ENCODE measurements at places on chromosomes 12 and 14.

GRCh38 chr14:79248126-79248525, 963.2 kb downstream of the DIO2 start:
- DNase-seq: no peak

GRCh38 chr12:76765598-76765997, 1.7 kb downstream of the ZDHHC17 start:
- no peak for DNase-seq

- no peak for DNase-seq
Observed at GRCh38 chr14:32327255-32327961, 1.7 kb upstream of the AKAP6 start.

DNA sequence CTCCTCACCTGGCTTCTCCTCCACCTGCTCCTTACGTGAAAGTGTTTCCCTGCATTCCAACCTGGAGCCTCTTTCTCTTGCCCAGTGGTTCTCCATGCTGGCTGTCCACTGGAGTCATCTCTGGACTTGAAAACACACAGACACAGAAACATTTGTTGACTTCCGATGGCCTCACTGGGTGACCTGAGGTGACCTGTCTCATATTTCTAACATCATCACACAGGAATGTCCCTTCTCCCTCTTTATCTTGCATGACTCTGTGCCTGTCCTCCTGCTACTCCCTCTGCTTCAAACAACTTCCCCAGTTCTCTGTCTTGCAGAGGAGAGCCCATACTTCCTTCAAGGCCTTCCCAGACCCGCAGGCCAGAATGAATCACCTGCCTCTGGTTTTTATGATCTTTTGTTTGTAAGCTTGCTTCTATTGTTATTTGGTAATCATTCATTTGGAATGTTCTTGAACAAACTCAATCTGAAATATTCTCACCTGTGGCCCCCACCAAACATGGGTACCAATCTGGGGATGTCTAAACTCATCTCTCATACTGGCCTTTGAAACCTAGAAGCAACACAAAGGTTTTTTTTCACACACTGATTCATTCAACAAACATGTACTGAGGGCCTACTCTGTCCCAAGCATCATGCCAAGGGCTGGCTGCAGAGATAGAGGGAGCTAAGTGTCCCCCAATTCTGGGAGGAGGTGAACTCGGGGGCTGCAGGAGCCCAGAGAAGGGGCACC, 9.7 kb upstream of the RIN3 start:
- no peak for DNase-seq

GRCh38 chr14:34214961-34215360, 247.1 kb downstream of the SPTSSA start:
- DNase-seq: no peak

GRCh38 chr12:125988545-125988944, 923.3 kb downstream of the AACS start:
- no peak for DNase-seq

DNA sequence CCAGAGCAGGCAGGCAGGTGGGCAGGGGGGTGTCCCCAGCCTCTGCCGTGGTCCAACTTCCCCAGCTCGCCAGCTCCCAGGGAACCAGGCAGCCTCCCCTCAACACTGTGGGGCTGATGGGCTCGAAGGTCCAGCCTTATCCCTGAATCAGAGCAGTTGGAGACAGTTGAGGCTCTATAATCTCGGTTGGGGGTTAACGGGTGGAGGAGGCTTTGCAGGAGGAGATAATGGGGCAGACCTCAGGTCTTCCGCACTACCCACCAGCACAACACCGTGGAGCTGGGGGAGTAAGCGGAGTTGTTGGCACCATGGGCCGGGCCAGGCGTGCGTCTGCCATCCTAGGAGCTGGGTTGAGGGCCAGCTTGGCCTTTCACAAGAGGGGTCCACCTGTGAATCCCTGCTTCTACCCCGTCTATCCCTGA, 13.9 kb upstream of the HDAC7 start:
- DNase-seq: no peak

DNA sequence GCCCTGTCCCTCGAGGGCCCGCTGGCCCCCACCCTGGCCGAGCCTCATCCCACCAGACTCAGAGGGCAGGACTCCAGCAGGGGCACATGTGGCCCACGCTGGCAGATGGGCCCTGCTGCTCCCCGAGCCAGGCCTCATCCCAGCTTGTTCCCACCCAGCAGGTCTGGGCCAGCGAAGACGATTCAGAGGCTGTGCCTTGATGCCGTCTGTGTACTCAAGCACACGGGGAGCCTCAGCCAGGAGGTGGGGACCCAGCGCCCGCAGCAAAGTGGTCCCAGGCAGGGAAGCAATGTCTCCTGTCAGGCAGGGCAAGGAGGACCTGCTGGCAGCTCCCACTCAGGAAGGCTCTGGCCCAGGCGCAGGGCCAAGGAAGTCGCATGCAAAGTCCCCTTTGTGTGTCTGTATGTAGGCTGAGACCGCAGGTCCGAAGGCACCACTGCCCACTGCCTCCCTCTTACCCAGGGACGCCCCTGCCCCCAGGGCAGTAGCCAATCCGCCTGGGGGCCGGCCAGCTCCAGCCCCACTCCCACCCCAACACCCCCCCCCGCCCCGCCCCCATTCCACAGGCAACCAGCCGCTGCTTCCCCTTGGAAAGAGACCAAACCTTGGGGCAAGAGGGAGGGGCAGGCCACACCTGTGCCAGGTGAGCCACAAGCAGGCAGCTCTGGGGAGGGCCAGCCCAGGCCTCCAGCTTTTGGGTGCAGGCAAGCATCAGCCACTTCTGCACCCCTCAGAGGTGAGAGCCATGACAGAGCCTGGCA, 9.4 kb downstream of the DEGS2 start:
- DNase-seq: no peak

- no peak for DNase-seq
Observed at GRCh38 chr12:106130474-106131113, 8.2 kb downstream of the NUAK1 start.

DNA sequence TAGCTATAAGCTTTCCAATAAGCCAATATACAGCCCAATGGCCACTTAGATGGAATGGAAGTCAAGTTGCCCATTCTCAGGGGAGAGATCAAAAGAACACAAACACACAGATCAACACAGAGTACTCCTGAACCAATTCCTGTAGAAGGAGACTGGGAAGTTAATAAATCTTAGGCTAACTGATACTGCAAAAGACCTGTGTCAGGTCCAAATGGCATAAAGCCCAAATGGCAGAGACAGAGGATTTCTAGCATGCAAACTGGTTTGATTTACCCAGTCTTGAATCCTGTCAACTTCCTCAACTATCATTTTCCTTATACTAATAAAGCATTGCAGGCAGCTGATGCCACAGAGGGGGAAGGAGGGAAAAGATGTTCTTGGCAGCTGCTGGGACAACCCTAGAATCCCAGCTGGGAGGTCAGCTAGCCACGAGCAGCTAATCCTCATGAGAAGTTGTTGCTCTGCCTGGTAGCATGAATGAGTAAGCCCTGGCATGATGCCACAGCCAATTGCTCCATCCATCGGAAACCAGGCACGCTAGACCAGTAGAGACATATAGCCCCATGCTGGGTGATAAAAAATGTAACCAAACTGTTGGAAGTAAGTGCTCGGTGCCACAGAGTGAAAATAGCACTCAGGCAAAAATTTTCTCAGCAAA, 26.2 kb downstream of the ANG start:
- DNase-seq: no peak

DNA sequence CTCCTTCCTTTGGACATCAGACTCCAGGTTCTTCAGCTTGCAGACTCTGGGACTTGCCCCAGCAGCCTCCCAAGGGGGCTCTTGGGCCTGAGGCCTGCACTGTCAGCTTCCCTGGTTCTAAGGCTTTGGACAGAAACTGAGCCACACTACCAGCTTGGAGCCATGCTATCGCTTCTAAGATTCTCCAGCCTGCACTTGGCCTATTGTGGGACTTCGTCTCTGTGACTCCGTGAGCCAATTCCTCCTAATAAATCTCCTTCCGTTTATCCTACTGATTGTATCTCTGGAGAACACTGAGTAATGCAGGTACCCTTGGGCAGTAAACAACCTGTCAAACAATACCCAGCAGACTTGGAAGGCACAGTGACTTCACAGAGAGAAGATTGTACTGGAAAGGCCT, 24.9 kb upstream of the RHOJ start:
- DNase-seq: no peak

GRCh38 chr12:89691659-89692058, 17.0 kb downstream of the ATP2B1 start:
- DNase-seq: no peak

- peak; percentile 76 for DNase-seq
Observed at GRCh38 chr12:65170209-65170881, 962 bp downstream of the LEMD3 start.

GRCh38 chr12:28527631-28528249, 337.5 kb downstream of the CCDC91 start:
- DNase-seq: no peak

DNA sequence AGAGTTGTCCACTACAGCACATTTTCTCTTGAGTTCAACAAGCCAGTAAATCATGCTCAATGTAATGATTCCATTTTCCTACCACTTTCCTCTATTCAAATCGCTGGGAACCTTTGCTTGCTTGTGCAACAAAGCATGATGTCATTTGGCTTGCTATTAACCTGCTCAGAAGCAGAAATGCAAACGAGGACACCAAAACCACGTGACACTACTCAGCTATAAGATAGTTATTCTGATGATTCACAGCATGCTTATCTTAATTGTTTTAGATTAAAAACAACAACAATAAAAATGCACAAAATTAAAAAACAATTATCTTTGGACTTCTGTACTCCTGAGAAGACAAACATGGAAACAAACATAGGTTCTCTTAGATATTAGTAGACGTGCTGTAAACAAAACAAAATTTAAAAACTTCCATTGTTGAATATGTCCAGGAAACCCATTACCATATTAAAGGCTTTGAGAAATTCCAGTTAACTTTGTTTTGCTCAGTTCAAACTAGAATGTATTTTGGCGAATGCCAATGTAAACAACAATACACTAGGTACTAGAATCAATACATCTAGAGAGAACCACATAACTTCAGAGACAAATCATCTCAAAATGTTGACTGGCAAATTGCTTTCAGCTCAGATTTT, 77.5 kb upstream of the KRAS start:
- no peak for DNase-seq

DNA sequence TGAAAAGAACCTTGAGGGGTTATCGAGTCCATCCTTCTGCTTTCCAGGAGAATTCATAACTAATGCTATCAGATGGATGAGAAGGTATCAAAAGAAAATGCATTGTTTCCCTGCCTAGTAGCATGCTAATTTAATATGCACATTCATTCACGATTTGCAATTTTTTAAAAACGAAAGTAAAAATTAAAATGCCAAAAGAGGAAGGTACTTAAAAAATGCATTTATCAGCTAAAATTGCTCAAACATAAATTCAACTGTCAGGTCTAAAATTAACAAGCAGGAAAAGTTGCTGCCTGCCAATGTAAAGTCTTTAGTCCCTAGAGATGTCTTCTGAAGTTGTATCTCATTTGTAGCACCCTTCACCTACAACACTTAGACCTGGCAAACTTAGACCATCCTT, 7.9 kb downstream of the ATF7 start:
- no peak for DNase-seq

- no peak for DNase-seq
Observed at GRCh38 chr14:77369285-77369684, 7.6 kb downstream of the TMED8 start.

GRCh38 chr12:57740656-57741412, 2.3 kb upstream of the AGAP2 start:
- DNase-seq: peak; percentile 81

GRCh38 chr12:10722905-10723746, at the start of gene YBX3:
YBX3 (minus strand) TSS chr12:10723323; CDS start chr12:10723111, 212 bp downstream.
- DNase-seq: peak; percentile 88

DNA sequence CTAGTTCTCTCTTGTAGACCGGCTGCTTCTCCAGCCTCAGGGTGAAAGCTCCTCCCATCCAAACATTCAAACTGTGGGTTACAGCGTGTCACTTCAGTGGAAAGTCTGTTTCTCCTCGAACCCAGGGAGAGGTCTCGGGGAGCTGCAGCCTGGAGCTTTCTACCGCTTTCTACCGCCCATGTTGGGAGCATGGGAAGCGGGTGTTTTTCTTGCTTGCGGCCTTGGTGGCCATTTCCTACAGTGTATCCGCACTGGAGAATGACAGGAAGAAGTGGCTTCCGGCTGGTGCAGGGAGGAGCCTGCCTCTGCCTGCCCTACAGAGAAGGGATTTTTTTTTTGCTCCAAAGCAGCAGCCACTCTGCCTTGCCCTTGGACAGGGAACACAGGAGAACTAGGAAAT, 21.2 kb downstream of the ZFP36L1 start:
- DNase-seq: no peak

GRCh38 chr12:12723681-12724420, 6.7 kb downstream of the CDKN1B start:
- DNase-seq: peak; percentile 47

GRCh38 chr14:104172349-104172748, 34.0 kb downstream of the KIF26A start:
- no peak for DNase-seq

DNA sequence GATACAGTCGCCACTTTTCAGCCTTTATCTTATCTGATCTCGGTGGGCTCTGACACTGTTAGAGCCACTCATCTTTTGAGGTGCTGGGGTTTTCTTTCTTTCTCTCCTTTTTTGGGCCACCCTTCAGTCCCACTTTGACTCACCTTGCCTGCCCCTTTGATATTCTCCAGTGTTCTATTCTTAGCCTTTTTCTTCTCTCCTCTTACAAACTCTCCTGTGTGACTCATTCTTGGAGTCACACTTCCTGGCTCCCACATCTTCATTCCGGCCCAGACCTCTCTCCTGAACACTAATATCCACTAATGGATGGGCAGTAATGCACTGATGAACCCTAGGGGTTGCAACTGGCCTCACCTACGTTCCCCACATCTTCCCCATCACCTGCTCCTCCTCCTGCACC, 2.2 kb upstream of the DCD start:
- no peak for DNase-seq

- no peak for DNase-seq
Observed at GRCh38 chr12:129185855-129186254, 332.6 kb downstream of the GLT1D1 start.

DNA sequence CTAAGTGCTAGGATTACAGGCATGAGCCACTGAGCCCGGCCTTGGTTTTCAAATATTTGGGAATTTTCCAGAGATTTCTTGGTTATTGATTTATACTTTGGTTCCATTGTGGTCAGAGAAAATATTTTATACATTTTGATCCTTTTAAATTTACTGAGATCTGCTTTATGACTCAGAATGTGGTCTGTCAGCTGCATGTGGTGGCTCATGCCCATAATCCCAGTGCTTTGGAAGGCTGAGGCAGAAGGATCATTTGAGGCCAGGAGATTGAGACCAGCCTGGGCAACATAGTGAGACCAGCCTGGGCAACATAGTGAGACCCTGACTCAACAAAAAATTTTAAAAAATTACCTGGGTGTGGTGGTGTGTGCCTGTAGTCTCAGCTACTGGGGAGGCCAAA, 49.8 kb downstream of the ADCK1 start:
- DNase-seq: no peak

GRCh38 chr12:102407776-102408486, 72.4 kb downstream of the IGF1 start:
- no peak for DNase-seq
